T47D (cell line): ENCODE measurements at places on chromosomes 1 and 21.

GRCh38 chr1:181658581-181658980 is 175.3 kb downstream of the CACNA1E start:
- no peak for DNase-seq

- no peak for DNase-seq
Observed at GRCh38 chr1:169931795-169932231, 38.1 kb upstream of the SCYL3 start.

- no peak for DNase-seq
Observed at GRCh38 chr1:175278734-175279116, 86.1 kb upstream of the KIAA0040 start.

GRCh38 chr1:147891088-147891487 is 11.5 kb upstream of the GJA8 start:
- no peak for DNase-seq

DNA sequence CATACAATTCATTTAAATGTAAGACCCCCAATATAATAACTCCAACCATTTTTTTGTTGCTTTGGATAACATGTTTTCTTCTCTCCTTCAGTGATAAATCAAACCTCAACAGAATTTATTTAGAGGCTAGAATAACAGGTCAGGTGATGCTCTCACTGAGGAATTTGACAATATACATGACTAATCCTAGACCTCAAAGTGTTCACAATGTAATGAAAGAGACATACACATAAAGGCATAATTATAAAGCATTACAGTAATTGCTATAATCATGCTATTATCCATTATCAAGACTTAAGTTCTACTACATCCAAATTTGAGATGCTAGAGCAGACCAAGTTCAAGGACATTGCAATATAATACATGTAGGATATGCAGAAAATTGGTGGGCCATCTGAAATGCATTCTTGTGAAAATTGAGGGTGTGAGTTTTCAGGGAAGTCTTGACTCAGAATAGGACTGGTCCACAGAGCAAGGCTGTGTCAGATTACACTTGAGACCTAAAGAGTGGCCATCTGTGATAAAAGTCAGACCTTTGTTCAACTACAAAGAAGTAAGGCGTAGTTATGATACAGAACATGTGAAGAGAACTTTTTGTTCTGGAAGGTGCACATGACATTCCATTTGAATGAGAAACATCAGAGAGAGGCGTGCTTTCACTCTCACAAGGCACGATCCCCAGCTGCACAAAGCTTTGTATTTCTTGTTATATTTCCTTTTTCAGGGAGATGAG is 45.5 kb downstream of the UTP25 start:
- no peak for DNase-seq

GRCh38 chr21:46078978-46079351 is 18.9 kb upstream of the COL6A2 start:
- no peak for DNase-seq

GRCh38 chr1:58588396-58588795 is 11.3 kb upstream of the TACSTD2 start:
- DNase-seq = no peak

DNA sequence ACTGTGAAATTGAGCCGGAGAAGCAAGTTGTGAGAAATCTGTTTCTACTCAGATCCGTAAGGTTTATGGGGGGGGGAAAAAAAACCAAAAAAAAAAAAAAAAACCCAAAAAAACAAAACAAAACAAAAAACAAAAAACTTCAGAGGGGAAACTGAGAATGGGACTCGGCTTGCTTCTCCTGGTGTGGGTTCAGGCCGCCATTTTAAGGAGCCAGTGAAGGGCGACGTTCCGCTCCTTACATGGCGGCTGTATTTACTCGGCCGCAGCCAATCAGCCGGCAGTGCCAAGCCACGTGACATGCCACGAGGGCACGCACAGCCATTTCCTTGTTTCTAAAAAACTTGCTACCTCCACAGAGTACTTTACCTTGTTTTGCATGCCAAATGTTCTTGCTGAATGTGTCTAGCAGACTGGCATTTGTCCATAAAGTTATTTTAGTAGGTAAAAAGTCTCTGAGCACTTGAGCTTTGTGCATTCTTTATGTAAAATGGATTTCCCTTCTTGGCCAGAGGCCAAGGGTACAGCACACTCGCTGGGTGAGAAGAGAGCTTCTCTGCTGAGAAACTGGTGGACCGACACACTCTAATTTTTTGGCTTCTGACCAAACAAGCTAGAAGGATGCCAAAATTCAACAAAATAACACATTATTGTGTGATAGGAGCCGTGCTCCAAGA is 101.8 kb downstream of the NFIA start:
- DNase-seq = peak; percentile 16

- DNase-seq = peak; percentile 95
Observed at GRCh38 chr1:2001773-2002411, 1.7 kb downstream of the CFAP74 start.

DNA sequence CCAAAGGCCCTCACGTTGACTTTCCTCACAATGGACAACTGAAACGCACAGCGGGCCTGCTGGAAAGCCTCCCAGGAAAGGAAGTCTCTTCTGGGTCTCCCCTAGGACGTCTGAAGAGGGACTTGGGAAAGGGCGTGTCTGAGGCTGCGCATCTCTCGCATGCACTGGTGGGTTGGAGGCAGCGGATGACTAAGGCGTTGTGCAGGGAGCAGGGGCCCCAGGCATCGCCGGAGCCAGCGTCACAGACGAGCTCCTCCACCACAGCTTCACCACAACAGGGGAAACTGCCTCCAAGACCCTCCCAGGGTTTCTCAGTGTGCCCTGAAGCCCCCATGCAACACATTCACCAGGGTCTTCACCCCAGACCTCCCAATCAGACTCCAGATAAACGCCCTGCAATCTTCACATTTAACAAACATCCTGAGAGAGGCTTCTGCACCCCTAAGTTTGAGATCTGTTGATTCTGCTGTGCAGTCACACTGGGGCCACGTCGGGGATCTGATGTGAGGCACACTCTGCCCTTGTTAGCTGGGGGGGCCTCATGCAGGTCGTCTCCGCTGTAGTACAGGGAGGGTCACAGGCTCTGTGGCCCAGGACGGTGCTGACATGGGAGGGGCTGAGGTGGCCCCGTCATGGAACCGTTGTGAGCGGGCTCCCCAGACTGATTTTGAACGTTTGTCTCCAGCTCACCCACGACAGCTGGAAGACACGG is 7.0 kb upstream of the TFF1 start:
- DNase-seq = no peak

- no peak for DNase-seq
Observed at GRCh38 chr1:110229348-110230001, 19.4 kb downstream of the KCNC4 start.

- DNase-seq = no peak
Observed at GRCh38 chr1:166114419-166114818, 52.4 kb downstream of the FAM78B start.

DNA sequence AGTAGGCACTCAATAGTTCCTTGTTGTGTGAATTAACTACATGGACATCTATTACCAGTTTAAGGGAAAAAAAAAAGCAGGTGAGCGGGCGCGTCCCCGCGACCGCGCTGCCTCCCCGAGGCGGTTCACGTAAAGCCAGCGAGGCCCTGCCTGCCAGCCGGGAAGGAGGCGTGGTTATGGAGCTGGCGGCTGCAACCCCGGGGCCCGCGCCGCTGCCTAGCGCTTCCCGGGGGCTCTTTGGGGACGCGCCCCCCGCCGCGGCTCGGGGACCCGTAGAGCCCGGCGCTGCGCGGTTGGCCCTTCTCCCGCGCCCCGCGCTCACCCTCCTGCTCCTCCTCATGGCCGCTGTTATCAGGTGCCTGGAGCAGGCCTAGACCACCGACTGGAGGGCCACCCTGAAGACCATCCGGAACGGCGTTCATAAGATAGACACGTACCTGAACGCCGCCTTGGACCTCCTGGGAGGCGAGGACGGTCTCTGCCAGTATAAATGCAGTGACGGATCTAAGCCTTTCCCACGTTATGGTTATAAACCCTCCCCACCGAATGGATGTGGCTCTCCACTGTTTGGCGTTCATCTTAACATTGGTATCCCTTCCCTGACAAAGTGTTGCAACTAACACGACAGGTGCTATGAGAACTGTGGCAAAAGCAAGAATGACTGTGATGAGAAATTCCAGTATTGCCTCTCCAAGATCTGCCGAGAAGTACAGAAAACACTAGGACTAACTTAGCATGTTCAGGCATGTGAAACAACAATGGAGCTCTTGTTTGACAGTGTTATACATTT is 2.6 kb upstream of the CC2D1B start:
- peak; percentile 41 for DNase-seq

DNA sequence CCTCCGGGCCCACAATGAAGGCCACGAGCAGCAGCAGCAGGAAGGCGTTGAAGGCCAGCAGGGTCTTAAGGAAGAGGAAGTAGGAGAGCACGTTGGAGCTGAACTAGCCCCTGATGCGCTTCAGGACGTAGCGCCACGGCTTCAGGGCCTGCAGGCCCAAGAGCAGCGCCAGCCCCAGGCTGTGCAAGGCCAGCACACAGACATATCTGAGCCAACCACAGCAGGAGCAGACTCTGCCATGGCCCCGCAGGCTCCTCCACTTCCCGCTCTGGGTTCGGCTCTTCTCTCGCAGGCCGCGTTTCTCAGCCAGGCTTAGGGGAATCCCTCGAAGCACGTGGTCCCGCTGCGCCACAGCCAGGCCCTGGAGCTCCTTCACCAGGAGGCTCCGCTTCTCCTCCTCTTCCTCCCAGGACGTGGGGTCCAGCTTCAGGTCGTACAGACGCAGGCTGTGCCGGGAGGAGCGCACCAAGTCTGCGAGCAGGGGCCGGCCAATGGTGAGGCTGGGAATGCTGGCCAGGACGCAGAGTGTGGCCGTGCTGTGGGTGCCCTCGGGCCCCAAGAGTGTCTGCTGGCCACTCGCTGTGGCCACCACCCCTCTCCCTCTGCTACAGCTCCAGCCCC is 41.7 kb downstream of the ZNF691 start:
- DNase-seq = no peak

DNA sequence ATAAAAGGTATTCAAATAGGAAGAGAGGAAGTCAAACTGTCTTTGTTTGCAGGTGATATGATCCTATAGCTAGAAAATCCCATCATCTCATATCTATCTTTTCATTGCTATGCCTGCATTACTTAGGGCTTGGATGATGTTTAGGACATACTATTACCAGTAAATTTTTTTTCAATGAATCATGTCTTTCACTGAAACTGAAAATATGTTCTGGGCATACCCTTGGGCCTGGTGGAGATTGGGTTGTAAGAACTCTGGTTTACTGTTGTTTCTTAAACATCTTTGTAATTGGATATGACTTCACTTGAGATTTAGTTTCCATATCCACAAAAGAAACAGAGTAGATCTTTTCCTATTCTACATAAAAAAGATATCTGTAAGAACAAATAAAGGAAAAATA is 502.2 kb upstream of the PRMT6 start:
- no peak for DNase-seq

DNA sequence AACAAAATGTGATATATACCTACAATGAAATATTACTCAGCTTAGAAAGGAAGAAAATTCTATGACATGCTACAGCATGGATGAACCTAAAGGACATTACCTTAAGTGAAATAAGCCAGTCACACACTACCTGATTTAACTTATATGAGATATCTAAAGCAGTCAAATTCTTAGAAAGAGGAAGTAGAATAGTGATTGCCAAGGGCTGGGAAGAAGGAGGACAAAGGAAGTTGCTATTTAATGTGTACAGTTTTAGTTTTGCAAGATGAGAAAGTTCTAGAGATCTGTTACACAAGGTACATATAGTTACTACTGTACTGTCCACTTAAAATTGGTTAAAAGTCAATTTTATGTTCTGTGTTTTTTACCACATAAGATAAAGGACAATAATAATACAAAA is 87.5 kb upstream of the KCTD3 start:
- no peak for DNase-seq

GRCh38 chr1:81582467-81582986 is 218.2 kb upstream of the ADGRL2 start:
- no peak for DNase-seq

- no peak for DNase-seq
Observed at GRCh38 chr1:84107955-84108354, 36.1 kb upstream of the PRKACB start.

- no peak for DNase-seq
Observed at GRCh38 chr1:113947388-113948107, 18.4 kb downstream of the HIPK1 start.

DNA sequence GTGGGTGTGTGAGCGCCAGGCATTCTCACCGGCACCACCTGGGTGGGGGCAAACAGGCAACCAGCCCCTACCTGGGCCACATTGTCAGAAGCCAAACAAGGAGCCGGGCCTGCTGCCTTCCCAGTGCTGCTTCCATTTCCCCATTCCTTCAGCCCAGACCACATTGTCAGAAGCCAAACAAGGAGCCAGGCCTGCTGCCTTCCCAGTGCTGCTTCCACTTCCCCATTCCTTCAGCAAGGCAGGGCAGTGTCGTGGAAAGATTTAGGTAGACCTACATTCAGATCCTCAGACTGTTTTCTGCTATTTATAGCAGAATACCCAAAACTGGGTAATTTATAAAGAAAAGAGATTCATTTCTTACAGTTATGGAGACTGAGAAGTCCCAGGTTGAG is 47.0 kb upstream of the EFHD2 start:
- DNase-seq = no peak

- DNase-seq = peak; percentile 86
Observed at GRCh38 chr21:40386981-40387747, 459.8 kb downstream of the DSCAM start.

DNA sequence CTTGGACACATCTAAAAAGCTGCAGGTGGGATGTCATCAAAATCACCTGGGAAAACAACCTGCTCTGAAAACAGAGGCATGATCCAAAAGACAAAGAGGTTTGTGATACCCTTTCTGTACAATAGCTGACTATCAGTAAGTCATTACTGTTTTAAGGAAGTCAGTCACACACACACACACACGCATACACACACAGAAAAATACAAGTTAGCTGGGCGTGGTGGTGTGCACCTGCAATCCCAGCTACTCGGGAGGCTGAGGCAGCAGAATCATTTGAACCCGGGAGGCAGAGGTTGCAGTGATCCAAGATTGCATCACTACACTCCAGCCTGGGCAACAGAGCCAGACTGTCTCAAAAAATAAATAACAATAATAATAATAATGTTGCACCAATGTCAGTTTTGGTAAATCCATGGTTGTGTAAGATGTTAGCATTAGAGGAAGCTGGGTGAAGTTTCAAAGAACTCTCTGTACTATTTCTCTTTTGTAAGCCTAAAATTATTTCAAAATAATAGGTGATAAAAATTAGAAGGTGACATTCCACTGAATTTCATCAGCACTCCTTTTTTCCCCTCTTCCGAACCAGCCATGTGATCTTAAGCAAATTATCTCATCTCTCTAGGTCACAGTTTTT is 9.9 kb upstream of the HLCS start:
- DNase-seq = no peak
